ENCODE measurements at places on chromosomes 3 and 15.

GRCh38 chr3:29307295-29307694 is 26.4 kb downstream of the RBMS3 start:
- no peak for DNase-seq

- DNase-seq, result no peak
These were observed 1.9 kb upstream of the CHST14 start for GRCh38 chr15:40468898-40469331.

GRCh38 chr3:23519314-23520208 is 286.2 kb upstream of the UBE2E1 start:
- DNase-seq, result no peak

DNA sequence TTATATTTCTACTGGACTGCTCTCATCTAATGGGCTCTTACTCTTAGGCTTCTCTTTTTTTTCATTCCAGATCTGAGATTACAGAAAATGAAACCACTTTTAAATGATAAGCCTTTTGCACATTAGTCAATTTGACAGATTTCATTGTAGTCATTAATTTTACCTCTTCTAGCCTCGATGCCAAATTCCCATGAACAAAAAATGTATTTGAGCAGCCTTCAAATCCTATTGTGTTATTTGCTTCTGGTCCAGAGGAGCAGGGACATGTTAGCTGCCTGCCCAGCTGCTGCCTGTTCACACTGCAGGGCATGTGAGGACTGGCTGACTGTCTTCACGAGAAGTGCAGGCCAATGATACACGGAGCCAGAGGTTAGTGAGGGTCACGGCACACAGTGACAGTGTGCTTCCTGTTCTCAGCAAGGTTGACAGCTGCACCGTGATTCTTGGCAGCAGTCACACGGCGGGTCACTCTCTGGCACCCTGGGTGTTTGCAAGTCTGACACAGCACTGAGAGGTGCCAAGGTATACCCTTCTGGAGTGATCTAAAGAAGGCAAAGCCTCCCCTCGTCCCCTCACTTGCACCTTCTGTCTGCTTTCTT is 40.8 kb downstream of the KAT2B start:
- no peak for DNase-seq

GRCh38 chr15:35929740-35930444 is 383.9 kb upstream of the DPH6 start:
- no peak for DNase-seq

GRCh38 chr15:49621401-49621811 is 558 bp downstream of the DTWD1 start:
- no peak for DNase-seq

- DNase-seq, result no peak
These were observed 204.2 kb downstream of the DIPK2A start for GRCh38 chr3:144175644-144176425.

GRCh38 chr3:71456156-71456555 is 127.4 kb downstream of the FOXP1 start:
- DNase-seq, result no peak

GRCh38 chr15:26165546-26165945 is 302.4 kb upstream of the ATP10A start:
- DNase-seq, result no peak

GRCh38 chr3:121707531-121708273 is 41.8 kb downstream of the GOLGB1 start:
- no peak for DNase-seq

DNA sequence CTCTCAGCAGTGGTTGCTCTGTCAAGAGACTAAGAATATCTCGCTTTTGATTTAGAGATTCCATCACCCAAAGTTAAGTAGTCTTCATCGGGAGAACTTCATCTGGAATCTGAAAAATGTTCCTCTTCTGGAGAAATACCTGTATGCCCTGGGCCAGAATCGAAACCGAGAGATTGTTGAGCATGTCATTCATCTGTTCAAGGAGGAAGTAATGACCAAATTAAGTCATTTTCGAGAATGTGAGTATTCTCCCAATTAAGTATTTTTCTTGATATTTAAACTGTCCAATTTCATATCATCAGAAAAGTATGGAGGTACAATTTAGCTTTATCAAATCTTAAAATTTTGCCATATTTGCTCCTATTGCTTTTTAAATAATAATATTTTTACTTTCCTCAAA is 12.9 kb upstream of the PSMA4 start:
- no peak for DNase-seq

DNA sequence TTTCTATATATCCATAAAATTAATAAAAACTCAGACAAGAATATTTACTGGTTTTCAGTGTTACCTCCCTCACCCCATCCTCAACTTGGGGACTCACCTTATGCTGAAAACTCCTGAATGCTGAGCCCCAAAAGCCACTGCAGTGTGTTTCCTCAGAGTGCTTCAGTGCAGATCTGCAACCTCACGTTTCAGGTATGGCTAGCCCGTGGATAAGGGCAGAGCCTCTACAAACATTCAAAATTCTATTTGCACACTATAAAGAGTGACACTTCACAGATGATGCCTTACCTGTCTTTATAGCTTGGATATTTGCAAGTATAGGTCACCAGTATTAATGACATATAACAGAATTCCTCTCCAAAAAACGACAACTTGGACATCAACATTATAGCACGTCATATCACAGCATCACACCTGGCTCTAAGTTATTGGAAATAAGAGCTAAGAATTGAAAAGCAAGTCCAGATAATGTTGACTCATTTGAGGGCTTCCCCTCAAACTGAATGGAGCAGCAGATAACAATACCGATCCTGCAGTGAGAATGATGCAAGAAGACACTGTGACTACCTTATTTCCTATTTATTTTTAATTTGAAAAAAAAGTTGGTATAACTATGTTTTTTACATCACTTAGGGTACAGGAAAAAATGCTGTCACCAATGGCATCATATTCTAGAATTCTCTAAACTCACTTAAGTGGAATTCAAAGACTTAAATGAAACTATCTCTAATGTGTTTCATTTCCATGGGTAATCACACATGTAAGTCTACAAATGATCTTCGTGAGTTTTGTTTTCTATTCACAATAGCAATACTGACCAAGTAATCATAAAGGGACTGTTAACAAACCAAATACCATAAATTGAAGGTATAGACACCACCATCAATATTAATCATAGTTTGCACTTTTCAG is 40.7 kb upstream of the RSL24D1 start:
- no peak for DNase-seq

GRCh38 chr3:125582707-125583106 is 12.6 kb downstream of the OSBPL11 start:
- no peak for DNase-seq

GRCh38 chr3:186989429-186989828 is 59.1 kb downstream of the ST6GAL1 start:
- no peak for DNase-seq

DNA sequence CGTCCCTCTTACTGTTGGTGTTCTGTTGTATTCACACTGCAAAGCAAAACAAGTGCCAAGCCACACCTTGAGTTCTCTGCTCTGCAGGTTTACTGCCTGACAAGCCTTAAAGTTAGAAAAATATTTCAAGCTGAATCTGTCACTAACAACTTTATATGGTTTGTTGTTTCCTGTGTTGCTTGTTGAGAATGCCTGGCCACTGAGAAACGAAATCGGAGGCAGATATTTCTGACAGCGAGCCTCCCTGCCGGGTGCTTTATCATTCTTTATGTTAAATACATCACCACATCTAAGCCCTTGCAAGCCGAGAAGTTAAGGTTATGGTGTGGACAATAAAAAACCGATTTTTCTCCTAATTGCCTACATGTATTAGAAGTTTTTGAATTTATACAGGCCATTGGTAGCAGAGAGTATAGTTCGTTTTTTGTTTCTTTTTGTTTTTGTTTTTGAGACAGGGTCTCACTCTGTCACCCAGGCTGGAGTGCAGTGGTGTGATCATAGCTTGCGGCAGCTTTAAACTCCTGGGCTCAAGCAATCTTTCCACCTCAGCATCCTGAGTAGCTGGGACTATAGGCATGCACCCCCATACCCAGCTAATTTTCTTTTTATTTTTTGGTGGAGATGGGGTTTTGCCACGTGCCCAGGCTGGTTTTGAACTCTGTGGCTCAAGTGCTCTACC is 188.4 kb upstream of the ICE2 start:
- DNase-seq, result no peak

DNA sequence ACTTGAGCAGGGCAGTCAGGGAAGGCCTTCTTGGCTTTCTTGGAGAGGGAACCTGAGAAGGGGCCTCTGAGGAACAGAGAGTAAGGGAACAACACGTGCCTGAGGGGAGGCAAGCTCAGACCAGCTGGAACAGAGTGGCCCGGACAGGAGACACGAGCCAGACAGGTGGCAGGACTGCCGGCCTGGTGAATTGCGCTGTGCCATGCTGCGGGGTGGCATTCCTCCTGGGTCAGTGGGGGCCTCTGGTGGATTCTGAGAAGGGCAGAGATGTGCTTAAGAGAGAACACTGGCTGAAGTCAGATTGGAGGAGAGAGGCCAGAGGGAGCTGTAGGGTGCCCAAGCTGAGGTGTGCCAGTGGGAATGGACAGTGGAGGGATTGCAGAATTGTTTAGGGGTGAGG is 4.9 kb downstream of the CHAC1 start:
- no peak for DNase-seq

- no peak for DNase-seq
These were observed 1049.1 kb downstream of the FHIT start for GRCh38 chr3:60202052-60202726.

DNA sequence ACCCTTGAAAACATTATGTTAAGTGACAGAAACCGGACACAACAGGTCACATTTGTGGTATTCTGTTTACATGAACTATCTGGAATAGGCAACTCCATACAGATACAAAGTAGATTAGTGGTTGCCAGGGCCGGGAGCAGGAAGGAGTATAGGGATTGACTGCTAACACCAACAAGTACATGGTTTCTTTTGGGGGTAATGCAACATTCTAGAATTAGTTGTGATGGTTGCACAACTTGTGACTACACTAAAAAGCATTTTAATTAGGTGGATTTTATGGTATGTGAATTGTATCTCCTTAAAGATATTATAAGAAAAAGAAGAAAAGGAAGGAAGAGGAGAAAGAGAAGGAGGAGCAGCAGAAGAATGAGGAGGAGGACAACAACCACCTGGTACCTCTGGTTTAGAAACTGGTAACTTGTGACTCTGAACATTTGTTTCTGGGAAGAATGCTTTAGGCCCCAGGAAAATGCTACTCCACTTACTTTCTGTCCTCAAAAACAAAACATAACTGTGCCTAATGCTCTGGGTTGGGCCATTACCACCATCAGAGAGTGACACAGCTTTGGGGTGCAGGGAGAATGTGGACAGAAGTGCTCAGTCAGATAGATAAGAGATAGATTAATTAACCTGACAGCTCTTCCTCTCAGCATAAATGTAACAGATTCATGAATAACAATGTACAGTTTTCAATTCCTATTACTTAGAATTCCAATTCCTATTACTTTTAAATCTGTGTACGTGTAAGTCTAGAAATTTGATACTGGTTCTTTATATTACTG is 20.3 kb downstream of the SETMAR start:
- DNase-seq, result no peak

DNA sequence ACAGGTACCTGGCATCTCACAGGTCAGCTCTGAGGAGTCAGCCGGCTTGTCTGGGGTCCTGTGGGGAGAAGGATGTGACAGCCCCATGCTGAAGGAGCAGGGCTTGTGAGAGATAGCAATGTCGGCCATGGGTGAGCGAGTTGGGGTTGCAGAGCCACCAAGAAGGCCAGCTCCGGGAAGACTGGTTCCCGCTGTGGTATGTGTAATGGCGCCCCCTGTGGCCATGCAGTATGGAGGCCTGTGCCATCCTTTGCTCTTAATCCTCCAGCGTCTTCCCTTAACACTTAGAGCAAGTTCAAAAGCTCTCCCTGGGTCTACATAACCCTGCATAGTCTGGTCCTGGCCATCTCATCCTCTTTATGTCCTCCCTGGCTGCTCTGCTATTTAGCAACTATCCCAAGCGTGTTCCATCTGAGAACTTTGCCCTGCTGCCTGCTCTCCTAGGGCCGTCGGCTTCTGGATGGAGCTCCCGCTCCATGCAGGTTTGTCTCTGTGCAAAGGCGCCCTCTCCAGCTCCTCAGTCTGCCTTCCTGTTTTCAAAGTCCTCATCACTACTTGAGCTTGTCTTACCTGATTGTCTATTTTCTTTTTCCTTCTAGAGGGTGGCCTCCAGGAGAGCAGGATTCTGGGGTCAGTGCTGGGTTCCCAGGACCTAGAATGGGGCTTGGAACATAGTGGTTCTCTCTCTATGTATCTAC is 40.8 kb upstream of the IQCF6 start:
- DNase-seq, result no peak

- DNase-seq, result no peak
These were observed 165.0 kb upstream of the TLE3 start for GRCh38 chr15:70262591-70263274.

- DNase-seq, result no peak
These were observed 133.7 kb upstream of the TSC22D2 start for GRCh38 chr3:150274372-150274771.

DNA sequence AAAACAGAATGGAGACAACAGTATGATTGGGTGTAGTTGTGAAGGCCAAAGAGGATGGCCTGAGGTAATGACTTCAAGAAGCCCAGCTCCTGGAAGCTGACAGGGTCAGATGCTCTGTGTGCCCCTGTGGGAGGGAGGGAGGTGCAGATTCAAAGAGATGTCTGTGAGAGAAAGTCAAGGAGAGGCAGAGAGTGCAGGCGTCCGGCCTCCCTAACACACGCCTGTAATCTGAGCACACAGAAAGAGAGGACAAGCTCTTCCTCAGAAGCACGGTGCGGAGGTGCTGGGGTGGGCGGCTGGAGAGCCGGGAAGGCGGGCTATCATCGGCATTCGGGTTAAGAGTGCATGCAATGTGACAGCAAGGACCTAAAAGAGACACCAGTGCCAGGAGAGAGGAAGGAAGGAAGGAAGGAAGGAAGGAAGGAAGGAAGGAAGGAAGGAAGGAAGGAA is 238.2 kb upstream of the HES1 start:
- no peak for DNase-seq

GRCh38 chr15:72222393-72222792 is 8.6 kb downstream of the PKM start:
- no peak for DNase-seq

GRCh38 chr3:171760477-171760876 is 49.8 kb downstream of the PLD1 start:
- DNase-seq, result no peak

- DNase-seq, result no peak
These were observed 20.7 kb downstream of the CEP19 start for GRCh38 chr3:196691386-196691785.

DNA sequence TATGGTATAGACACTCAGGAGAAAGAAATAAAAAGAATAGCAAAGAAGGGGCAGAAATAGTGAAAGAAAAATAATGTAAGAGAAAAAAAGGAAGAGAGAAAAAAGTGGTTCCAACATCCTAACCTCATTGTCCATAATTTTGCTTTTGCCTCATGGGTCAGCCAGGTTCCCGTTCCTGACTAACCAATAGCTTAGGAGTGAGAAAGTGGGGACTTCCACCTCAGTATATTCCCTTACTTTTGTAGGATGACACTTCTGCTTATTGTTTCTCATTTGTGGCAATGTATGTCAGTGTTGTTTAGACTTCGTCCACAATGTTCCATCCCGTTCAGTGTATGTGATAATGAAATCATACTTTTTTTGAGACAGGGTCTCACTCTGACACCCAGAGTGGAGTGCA is 9.3 kb upstream of the SLC12A8 start:
- no peak for DNase-seq

Measured in COLO829 (cell line).